Heart left ventricle (tissue), 16 donors: ENCODE measurements at places on chromosomes 6 and 20. TPM values are rescaled to one million over a fixed set of nuclear protein-coding genes. Genes with fewer than 3 reads are reported as not detected.

DNA sequence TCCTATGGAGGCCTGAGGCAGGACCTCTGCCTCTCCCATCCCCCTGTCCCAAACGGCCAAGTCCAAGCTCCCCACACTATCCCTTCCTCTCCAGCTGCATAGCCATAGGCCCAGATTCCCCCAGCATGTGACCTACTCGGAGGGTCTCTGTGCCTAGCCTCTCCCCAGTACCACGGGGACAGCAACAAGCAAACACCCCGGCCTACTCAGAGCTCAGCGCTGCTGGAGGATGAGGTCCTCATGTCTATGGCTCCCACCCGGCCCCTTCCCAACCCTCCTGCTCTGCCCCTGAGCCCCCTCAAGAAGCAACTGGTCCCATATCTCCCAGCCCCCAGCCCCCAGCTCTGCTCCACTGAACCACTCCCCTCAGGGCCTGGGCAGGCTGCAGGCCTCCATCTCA is 24.2 kb downstream of the RNASET2 start:
- no peak for DNase-seq

DNA sequence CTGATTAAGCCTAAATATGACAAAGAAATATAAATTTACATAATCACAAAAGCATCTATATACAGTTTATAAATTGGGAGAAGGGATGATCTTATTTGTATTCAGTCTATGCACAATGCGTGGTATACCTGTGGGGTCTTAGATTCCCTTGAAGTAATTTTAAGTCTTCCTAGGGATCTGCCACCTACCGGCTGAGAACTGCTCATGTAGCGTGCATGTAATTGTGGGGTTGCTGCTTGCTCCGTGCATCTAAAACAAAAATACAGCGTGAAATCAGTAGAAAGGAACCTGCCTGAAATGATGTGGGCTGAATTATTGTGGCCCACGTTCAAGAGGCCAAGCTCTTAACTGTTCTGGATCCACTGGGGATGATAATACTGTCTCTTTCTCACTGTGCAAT is 187.3 kb downstream of the MBOAT1 start:
- DNase-seq = no peak

GRCh38 chr6:72522735-72523141 is 99.1 kb upstream of the KCNQ5 start:
- no peak for DNase-seq

DNA sequence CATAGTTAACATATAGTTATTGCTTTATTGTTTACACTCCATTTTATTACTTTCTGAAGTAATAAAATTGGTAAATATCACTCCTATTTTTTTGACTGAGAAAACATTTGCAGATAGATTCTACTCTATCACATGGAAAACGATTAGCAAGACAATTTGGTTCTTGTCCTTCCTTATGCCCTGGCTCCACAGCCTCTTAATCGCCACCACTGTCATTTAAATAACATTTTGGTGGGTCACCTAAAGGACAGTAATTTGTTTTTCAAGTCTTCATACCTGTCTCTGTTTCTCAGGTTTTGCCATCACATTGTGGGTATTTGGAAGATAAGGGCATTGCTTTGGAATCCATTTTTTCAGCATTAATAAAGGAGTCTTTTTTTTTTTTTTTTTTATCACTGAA is 521.5 kb upstream of the IRAK1BP1 start:
- no peak for DNase-seq

- no peak for DNase-seq
Measured at GRCh38 chr6:165515963-165516624, 146.9 kb downstream of the PDE10A start.

DNA sequence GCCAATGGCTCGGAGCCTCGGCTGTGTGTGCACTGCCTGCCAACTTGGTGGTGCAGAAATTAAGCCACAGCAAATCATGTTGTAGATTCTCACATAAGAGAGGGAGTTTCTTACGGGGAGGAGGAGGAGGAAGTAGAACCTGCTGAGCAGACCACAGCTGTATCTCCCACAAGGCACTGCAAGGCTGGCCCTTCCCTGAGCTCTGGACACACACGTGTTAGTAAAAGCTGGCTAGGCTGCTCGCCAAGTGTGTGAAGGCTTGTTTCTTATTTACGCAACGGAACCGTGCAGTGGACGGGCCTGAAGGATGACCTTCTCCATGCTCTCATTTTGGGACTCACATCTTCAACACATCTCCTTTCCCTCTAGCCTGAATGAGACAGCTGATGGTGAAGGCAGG is 15.7 kb upstream of the QKI start:
- DNase-seq = no peak

DNA sequence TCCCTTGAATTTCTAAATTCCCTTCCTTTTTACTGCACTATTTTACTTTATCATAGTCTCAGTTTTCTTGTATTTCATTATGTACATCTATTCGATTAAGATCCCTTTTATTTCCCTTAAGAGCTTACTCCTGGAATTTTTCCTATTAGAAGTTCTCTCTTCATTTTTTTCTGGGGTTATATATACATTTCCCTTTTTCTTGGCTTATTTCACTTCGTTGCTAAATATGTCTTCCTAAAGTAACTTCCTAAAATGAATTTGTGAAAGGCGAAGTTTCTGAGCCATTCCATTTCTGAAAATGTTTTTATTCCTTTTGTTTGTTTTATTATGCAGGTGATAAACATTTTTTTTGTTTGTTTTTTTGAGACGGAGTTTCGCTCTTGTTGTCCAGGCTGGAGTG is 5.9 kb upstream of the CD109 start:
- DNase-seq = no peak

- DNase-seq = no peak
Measured at GRCh38 chr20:48066851-48067250, 281.6 kb upstream of the SULF2 start.

- peak; percentile 41 for DNase-seq
Measured at GRCh38 chr6:72316675-72317380, 305.0 kb upstream of the KCNQ5 start.

DNA sequence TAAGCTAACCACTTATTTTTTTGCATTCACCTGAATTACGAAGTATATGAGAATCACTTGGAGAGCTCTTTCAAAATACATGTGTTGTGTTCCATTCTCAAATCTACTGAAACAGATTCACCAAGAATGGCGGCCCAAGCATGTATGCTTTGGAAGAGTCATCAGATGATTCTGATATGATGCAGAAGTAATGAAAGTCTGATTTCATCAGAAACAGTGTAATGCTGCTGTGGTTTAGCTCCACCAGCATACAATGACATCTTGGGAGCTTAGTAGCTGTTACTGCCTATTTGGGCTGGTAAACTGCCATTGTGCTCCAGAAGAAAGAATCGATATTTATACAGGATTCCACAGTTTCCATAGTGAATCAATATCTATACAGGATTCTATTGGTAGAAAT is 52.9 kb downstream of the UBR2 start:
- no peak for DNase-seq

DNA sequence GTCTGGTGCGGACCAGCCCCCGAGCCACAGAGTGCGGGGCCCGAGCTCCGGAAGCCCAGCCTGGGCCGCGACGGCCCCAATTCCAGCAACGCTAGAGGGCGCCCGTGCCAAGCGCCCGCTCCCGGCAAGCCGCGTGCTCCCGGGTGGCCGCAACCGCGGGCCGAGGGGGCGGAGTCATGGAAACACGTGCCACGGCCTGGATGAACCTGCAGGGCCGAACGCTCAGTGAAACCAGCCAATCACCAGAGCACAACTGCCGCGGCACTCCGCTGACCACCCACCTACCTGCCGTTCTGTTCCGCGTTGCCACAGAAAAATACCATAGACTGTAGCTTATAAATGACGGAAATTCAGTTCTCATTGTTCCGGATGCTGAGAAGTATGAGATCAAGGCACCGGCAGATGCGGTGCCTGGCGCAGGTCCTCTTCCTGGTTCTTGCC is 85.7 kb upstream of the FOXC1 start:
- DNase-seq = peak; percentile 57

GRCh38 chr20:51799401-51799860 is 2.9 kb downstream of the SALL4 start:
- DNase-seq = no peak

GRCh38 chr20:13684566-13685222 is 46.0 kb upstream of the TASP1 start:
- DNase-seq = no peak

- DNase-seq = no peak
Measured at GRCh38 chr20:42982218-42982617, 207.5 kb downstream of the PTPRT start.

DNA sequence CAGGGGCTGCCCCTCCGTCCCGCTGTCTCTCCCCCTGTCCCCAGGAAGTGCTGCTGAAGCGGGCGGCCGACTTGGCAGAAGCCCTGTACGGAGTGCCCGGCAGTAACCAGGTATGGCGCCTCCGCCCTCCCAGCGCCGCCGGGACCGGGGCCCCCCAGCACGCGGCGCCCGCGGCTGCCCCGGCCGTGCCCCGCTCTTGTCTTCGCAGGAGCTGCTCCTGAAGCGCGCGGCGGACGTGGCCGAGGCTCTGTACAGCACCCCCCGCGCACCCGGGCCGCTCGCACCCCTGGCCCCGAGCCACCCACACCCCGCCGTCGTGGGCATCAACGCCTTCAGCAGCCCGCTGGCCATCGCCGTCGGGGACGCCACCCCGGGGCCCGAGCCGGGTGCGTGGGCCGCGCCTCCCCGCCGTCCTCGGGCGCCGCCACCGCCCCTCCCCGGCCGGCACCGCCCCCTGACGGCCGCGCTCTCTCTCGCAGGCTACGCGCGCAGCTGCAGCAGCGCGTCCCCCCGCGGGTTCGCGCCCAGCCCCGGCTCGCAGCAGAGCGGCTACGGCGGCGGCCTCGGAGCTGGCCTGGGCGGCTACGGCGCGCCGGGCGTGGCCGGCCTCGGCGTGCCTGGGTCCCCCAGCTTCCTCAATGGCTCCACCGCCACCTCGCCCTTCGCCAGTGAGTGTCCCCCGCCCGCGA is 48.4 kb downstream of the CPXM1 start:
- DNase-seq = no peak

DNA sequence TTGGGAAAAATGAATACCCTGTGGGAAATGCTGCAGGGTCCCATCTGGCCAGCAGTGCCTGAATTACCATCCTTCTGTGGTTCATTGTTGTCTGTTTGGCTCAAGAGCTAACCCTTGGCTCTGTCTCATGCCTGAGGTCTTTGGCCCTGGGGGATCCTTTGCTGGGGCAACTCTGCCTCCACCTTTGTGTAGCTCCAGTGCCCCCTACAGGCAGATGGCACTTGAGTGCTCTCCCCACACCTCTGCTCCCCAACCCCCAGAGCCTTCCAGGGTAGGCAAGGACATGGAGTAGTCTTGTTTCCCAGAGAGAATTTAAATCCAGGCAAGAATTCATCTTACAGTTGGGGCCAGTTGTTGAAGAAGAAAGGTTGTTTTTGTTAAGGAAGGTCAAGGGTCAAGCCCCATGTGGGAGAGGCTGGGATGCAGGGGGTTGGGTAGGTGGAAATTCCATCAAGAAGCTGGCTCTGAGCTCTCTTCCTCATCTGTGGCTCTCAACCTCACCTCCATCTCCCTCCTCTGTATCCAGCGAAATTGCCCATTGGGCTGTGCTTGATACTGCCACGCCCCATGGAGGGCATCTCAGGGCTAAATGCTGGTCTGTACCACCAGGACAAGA is 44.2 kb downstream of the ZNF831 start:
- peak; percentile 49 for DNase-seq

- DNase-seq = peak; percentile 91
Measured at GRCh38 chr6:81753711-81754577, 1.5 kb upstream of the TENT5A start.

DNA sequence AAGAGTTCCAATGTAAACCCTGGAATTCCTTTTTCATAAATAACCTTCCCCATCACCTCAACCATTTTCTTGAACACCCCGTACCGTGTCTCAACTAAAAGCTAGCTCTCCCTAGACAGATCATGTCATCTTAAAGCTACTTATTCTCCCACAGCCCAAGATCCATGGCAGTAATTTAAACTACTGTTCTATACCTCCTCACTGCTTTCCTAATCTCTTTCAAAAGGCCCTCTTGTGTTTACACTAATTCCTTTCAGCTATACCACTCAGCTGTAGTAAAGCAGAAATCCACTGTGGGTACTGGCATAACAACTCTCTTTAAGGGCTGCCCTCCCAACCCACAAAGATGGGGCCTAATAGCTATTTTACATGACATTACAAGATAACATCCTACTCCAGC is 67.5 kb downstream of the RNGTT start:
- DNase-seq = no peak

- no peak for DNase-seq
Measured at GRCh38 chr6:44332585-44332984, 9.9 kb upstream of the SPATS1 start.

- no peak for DNase-seq
Measured at GRCh38 chr6:29924731-29925130, 17.6 kb upstream of the HLA-A start.

DNA sequence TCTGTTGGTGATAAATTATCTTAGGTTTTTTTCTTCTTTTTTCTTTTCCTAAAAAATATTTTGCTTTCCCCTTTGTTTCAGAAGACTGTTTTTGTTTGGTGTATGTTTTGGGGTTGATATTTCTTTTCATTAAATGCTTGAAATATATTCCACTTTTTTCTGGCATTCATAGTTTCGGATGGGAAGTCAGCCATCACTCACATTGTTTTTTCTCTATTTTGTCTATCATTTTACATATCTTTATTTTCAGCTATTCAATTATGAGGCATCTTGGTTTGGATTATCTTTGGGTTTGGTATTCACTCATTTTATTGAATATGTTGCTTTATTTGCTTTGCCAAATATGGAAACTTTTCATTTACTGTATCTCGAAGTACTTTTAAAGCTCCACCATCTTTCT is 600.5 kb upstream of the EYS start:
- no peak for DNase-seq

DNA sequence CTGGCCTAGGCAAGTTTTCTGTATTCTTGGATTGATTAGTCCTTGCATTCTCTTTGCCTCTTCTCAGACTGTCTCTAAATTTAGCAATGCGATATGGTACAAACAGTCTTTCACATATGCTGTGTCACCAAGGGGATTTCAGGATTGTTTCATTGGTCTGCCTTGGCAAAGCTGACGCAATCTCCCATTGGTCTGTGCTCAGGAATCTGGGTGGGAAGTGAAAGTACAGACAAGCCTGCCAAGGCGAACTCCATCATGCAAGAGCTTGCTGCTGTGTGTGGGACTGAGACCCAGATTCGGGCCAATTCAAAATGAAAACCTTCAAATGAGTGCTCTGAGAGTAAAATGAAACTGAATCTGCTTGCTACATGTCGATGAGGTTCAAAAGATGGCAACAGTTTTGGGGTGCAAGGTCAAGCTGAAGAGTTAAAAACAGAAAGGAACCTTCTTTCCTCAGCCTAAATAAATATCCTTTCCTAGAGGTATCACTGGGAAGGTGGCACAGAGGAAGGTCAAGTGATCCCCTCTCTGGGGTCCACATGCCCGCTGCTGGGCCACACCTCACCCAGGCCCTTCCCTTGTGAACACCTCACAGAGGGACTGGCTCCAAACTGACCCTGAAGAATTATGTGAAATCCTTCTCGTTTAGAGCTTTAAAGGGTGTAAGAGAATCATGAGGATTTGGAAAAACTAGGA is 198.8 kb upstream of the PREP start:
- DNase-seq = peak; percentile 89

Gene COL11A2
- 0.65 TPM for total RNA-seq

Gene MOCS3
- 3.2 TPM for total RNA-seq

Gene PAX1
- total RNA-seq = not detected

Gene NEU1
- total RNA-seq = 23.1 TPM
